ENCODE measurements at places on chromosomes 13 and 19.

- no peak for DNase-seq
These were observed 7.5 kb downstream of the KCTD15 start for GRCh38 chr19:33804021-33804799.

DNA sequence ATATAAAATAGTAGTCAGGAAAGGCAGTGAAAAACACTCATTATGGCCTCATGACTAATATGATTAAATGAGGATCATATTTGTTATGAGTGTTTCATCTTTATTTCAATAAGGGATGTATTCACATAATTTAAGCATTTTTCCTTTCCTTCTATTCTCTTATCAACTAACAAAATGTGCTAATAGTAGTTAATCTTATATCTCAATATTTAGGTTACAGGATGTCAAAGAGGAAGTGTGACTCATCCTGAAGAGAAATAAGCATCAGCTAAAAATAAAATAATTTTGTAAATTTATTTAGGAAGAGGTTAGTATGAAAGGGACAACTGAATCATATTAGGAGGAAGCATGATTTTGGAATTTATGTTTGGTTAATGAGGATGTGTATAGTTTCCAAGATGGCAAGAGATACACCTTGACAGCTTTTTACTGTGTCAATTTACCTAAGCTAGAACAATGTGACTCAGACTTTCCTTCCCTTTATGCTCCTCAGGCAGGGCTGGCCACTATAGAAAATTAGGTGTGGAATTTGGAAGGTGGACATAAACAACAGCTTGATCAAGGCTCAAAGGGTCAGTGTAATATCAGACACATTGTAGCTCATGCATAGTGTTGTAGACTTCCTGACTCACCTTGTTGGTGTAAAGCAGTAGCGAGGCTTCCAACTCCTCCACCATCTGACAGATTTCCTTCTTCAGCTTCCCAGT lies 172.7 kb downstream of the SLITRK1 start:
- DNase-seq, result no peak

DNA sequence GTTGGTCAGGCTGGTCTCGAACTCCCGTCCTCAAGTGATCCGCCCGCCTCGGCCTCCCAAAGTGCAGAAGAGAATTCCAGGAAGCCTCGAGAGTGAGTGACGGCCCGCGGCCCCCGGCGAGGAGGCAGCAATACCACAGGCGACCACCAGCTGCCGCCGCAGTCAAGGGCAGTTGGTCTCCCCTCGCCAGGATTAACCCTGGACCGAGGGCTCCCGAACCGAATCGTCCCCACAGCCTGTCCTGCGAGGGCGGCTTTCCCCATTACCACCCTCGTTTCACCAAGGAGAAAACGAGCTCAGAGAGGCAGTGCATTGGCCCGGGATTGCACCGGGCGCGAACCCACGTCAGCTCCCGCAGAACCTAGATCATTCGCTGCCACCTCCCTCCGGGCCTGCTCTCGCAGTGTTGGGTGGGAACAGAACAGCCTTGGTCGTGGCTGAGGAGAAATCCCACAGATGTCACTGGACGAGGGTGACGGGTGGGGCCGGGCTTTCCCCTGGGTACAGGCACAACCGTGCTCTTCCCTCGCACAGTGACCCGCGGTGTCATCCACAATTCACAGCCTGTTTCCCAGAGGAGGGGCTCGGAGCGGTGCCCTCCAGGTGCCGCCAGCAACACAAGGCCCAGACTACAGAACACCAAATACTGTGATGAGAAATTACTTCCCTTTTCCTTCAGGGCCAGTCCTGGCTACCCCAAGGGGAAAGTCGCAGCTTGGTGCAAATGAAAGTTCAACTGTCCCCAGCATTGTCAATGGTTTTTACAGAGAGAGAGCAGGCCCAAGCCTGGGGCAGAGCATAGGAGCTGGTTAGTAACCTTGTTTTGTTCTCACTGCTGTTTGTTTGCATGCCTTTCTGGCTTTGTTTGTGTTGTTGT lies 24.8 kb downstream of the C2CD4C start:
- no peak for DNase-seq

DNA sequence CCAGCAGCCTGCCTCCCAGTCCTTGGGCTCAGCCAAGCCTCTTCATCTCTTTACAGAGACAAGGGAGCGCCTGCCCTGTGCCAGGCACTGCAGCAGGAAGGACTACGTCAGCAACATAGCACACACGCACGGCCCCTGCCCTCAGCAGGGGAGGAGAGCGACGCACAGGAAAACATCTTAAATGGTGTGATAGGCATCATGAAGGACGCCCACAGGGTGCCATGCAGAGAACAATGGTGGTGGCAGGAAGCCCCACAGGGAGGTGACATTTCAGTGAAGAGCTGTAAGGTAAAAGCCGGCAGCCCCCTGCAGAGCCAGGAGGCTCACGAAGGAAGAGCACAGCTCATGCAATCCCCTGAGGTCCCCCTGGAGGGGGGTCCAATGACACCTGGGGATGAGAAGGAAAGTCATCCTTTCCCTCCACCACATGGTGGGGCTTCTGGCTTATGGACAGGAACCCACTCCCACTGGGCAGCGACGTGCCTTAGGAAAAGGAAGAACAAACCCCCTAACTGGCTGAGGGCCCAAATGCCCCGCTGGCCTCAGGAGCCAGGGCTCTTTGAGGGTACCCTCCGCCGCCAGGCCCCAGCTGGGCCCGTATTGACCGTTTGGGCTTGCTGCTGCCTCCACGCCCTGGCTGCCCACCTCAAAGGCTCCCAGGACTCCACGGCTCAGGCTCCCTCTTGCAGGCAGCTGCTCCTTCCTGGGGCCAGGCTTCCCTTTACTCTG lies 37.3 kb upstream of the C13orf42 start:
- DNase-seq, result no peak

GRCh38 chr13:25857830-25858229 lies 194.0 kb downstream of the SHISA2 start:
- no peak for DNase-seq

- DNase-seq, result no peak
These were observed 13.6 kb downstream of the LCP1 start for GRCh38 chr13:46168341-46168740.

DNA sequence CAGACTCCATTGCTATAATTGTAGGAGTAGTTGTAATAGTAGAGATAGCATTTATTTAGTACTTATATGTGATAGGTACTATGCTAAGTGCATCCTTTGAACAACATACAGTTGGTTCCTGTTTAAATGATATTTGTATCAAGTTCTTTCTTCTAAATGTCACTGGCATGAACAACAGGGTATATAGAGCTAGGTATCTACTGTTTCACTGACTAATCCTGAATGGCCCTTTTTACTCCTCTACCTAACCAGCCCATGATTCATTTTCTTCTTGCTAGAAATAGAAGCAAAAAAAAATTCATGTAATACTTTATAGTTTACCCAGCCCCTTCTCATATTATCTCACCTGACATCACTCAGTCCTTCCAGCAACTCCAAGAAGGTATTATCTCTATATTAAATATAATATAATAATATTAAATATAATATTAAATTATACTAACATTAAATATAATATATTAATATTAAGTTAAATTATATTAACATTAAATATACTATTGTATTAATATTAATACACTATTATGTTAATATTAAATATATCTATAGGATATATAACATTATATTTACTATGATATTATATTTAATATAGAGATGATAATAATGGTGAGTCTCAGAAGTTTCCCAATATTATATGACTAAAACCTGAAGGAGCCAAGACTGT lies 74.2 kb downstream of the FRY start:
- no peak for DNase-seq

DNA sequence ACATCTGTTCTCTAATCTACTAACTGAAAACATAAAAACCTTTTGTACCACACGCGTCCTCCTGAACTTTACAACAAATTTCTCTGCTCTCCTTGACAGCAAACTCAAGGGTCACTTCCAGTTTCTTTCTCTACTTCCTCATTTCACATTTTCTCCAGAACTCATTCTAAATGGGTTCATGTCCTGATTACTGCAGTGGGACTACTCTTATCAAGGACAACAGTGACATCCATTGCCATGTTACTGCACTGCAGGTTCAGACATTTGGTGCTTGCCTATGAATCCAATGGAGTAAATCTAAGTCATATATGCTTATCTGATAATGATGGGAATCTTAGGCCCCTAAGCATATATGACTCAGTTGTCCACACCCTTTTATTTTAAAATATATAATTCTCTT lies 35.3 kb downstream of the FPR3 start:
- DNase-seq, result no peak

DNA sequence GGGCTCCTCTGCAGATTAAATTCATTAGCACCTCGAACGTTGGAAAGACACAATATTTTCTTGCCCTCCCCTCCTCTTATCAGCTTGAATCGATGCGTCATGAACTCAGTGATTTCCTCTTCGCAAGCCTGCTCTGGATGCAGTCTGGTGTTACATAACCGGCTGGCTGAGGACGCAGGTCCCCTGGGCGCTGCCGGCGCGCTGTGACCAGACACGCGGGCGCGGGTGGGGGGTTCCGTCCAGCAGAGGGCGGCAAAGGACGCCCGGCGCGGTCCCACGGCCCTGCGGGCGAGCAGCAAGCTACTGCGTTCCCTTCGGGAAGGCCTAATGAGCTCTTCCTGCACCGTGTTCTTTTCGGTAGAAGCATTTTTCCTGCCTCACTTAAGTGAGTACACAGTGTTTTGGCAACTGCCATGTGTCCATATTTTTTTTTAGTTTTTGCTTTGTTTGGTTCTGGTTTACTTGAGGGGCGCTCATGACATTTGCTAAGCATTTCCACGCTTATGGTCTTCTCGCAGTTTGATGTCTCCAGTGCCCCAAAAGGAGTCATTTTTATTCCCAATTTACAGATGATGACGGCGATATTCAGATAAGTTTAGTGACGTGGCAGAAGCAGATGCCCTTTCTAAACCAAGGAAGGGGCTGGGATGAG lies 112.2 kb upstream of the MBNL2 start:
- DNase-seq, result peak; percentile 59

- DNase-seq, result no peak
These were observed 96.1 kb upstream of the UQCRFS1 start for GRCh38 chr19:29308977-29309590.

DNA sequence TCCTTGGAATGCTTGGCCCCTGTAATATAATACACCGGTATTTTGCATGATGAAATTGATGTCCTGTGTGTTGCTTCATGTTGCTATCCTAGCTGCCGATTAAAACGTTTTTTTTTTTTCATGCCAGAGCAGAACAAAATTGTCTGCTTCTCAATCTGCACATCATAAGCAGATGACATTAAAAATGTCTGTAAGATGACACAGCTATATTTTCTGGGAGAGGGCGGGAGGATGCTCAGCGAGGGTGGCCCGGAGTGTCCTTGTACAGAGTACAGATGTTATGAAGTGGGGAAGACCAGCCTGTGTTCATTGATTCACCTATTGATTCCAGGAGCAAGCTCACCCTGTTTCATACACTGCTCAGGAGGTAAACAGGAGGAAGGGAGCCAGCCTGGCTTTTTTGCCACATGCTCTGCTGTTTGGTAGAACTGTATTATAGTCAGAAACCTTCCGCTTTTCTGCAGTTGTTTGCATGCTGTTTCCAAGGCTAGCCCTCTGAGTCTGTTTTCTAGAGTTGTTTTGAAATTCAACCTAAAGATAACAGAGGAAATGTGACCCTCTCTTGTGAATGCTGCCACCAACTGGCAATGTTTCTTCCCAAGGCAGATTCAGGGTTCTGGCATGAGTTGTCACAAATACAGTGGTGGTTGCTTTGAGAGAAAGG lies 4.7 kb upstream of the IRS2 start:
- DNase-seq, result no peak

DNA sequence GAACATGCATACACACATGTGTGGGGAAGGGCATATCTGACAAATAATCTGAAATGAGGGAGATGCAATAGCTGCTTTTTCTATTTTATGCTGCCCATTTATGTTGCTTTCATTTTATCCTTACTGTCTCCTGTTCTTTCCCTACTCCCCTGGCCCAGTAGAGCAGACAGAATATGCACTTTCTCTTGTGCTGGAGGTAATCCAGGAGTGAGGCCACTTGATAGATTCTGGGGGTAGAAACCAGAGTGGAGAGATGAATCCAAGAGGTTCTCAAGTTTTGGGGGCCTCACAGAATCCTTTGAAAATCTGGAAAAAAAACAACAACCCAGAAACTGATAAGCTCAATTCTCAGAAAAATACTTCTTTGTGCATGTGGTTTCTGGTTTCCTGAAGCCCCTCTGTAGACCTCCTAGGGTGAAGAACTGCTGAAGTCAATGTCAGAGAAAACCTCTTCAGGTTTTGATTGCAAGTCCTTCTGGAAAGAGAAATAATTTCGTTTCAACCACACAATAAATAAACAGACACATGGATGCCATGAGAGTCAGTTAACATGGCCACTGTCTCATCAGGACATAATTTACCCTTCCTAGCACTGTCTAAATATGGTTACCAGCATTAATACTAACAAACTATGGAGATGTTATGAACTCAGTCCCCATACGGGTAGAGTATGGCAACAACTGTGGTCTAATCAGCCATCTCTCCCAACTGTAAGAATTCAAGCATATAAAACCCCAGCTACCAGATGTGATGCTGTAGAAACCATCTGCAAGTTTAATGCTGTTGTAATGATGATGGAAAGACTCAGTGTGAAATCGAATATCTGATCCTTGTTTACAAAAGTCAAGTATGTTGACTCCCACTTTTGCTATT lies 355.6 kb downstream of the SLC7A1 start:
- DNase-seq, result no peak

DNA sequence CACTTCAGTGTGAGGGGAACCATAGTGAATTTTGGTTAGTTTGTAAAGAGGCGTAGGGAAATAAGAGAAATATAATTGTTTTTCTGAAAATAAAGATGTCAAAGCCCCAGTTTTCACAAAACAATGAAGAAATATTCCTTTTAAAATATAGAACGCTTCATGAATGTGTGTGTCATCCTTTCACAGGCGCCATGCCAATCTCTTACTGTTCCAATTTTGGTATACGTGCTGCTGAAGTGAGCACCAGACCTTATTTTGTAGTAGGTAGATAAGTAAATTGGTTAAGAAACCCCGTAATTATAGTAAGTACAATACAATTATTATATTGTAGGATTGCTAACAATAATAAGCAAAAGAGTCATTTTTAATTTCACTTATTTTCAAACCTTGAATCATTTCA lies 43.3 kb downstream of the NAA16 start:
- DNase-seq, result no peak

DNA sequence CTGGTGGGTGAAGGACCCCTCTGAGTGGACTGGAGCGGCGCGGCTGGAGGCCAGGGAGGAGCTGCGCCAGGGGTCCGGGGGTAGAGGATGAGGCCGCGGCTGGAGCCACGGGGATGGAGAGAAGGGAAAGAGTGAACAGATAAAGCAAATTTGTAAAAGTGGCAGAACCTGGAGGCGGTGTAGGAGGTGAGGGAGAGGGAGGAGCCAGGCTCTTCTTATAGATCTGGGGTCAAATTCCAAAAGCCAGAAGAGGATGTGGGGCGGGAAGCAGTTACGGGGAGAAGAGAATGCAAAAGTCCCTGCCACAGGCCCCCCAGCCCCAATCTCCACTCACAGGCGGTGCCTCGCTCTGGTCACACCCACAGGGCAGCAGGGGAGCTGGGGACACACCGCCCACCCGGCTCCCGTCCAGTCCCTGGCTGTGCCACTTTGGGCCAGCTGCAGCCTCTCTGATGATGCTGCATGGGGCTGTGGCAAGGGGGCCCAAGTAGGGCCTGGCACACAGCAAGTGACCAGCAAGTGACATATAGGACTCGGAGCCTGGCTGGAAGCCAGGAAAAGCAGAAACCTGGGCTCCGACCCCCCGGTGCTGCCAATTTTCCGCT lies 11.1 kb downstream of the LRRC4B start:
- DNase-seq, result no peak
